Psoas muscle (tissue), 8 donors: ENCODE measurements at places on chromosomes 2 and 18. TPM values are rescaled to one million over a fixed set of nuclear protein-coding genes. Genes with fewer than 3 reads are reported as not detected.

The KIAA2012 gene
- 0.06 TPM for total RNA-seq

The TBR1 gene
- not detected for total RNA-seq

The IL36A gene
- not detected for total RNA-seq

The LHCGR gene
- not detected for total RNA-seq

The RUFY4 gene
- not detected for total RNA-seq

The POMC gene
- 1.8 TPM for total RNA-seq

The LCT gene
- total RNA-seq, result 0.04 TPM

The PRKD3 gene
- 21.4 TPM for total RNA-seq

The SLC35F5 gene
- total RNA-seq, result 86.3 TPM

The ACVR1C gene
- total RNA-seq, result 1.3 TPM

The SMCHD1 gene
- total RNA-seq, result 22.6 TPM

The GREB1L gene
- 7.8 TPM for total RNA-seq

The FN1 gene
- 33.0 TPM for total RNA-seq

The ERICH2 gene
- not detected for total RNA-seq

DNA sequence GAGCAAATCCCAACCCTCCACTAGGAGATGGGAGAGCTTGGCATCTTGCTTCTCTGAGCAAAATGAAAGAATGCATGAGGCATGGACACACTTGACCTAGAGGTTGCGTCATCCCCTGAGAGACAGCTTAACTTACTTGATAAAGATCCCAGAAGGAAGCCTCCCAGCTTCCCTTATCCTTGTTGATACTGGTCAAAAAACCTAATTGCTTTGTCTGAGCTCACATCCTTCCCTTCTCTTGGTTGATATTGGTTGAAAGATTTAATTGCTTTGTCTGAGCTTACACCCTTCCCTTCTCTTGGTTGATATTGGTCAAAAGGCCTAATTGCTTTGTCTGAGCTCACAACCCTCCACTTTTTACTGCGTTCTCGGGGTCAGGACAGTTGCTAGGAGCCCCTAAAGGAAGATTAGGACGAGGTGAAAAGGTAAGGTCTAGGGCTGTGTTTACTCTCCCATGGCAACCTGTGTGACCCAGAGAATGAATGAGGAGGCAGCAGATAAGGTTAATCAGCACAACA is 12.2 kb upstream of the BOD1L2 start:
- DNase-seq, result no peak

- DNase-seq, result no peak
Measured at GRCh38 chr18:43847164-43848091, 570.1 kb upstream of the SYT4 start.

DNA sequence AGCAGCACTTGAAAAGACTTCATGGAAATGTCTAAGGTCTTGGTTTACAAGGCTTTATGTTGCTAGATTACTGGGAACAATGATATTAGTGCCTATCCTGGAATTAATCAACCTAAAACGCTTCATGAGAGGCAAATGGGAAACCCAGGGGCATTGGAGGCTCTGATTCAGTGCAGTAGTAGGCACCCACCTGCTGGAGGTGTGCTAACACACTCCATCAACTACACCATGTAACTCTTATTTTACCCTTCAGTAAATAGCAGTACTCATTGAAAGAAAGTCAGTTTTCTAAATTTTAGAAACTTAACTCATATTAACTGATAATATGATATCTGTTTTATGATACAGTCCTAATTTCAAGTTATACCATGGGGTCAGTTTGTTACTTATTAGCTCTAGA is 17.4 kb upstream of the HNRNPA3 start:
- DNase-seq, result no peak

GRCh38 chr18:57141208-57142129 is 5.4 kb upstream of the BOD1L2 start:
- no peak for DNase-seq

DNA sequence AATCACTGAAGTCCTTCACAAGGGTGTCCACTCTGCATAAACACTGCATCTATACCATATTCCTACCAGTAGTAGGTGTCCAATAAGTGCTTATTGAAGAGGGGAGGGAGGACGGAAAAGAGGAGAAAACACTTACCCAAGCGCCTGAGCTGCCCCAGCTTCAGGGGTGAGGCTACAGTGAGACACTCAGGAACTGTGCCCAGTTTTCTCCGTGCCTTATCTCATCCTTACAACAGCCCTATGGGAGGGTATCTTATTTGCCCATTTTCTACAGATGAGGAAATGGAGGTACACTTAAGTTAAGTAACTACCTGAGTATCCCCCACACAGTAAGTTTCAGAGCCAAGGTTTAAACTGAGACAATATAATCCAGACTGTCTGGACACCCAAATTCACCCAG is 41.5 kb downstream of the RNF152 start:
- DNase-seq, result no peak

DNA sequence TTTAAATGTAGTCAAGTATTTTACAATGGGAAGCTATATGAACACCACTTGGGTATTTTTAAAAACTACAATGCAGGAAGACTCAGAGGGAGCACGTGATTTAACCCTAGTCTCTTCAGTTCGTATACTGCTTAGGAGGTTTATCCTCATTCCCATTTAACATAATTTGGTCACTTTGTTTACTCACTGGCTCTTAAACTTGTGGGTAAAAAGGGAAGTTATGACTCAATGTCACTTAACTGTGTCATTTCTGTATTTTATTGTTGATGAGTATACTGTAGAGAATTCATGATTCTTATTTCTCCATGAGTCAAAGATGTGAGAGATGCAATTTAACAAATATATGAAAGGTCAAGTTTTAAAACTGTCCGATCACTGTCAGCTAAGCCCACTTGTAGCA is 48.2 kb downstream of the SLC66A3 start:
- DNase-seq, result no peak

- no peak for DNase-seq
Measured at GRCh38 chr2:72109291-72109690, 38.4 kb downstream of the CYP26B1 start.

- DNase-seq, result no peak
Measured at GRCh38 chr2:218224186-218224585, 7.2 kb downstream of the ARPC2 start.

GRCh38 chr2:195687320-195688086 is 30.5 kb downstream of the SLC39A10 start:
- no peak for DNase-seq

GRCh38 chr18:44899832-44900231 is 219.1 kb downstream of the SETBP1 start:
- DNase-seq, result no peak

DNA sequence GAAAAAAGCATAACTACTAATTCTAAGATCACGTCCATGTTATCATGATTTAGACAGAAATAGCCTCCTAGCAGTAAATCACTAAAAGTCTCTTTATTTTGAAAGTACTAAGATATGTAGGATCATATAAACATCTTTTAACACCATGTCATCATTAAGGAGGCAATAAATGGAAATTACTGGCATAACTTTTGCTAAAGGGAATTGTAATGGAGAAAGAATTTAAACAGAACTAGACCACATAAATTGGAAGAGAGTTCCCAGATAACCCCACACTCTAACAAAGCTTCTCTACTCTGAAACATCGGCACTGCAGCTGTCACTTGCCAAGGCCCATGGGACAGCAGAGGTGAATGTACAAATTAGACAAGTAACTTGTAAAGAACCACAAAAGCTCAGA is 29.5 kb downstream of the STK39 start:
- DNase-seq, result no peak

GRCh38 chr2:72695676-72696075 is 130.2 kb downstream of the EXOC6B start:
- DNase-seq, result no peak

- no peak for DNase-seq
Measured at GRCh38 chr2:138536302-138536701, 34.7 kb downstream of the SPOPL start.

DNA sequence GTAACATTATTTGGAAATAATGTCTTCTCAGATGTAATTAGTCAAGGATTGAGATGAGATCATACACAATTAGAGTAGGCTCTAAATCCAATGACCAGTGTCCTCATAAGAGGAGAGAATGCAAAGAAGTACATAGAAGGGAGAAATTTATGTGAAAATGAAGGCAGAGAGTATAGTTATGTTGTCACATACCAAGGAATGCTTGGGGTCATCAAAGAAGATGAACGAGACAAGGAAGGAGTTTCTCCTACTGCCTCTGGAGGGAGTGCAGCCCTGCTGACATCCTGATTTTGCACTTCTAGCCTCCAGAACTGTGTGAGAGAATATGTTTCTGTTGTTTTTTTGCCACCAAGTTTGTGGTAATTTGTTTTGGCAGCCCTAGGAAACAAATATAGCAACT is 100.1 kb downstream of the GALNT13 start:
- no peak for DNase-seq

- DNase-seq, result no peak
Measured at GRCh38 chr2:112229348-112229747, 25.5 kb downstream of the ZC3H8 start.
